ENCODE measurements at places on chromosomes 16 and 17.

- no peak for DNase-seq
Measured at GRCh38 chr17:43992641-43993040, 11.8 kb upstream of the NAGS start.

GRCh38 chr17:4834681-4835020 lies 1.5 kb downstream of the MINK1 start:
- DNase-seq: no peak

DNA sequence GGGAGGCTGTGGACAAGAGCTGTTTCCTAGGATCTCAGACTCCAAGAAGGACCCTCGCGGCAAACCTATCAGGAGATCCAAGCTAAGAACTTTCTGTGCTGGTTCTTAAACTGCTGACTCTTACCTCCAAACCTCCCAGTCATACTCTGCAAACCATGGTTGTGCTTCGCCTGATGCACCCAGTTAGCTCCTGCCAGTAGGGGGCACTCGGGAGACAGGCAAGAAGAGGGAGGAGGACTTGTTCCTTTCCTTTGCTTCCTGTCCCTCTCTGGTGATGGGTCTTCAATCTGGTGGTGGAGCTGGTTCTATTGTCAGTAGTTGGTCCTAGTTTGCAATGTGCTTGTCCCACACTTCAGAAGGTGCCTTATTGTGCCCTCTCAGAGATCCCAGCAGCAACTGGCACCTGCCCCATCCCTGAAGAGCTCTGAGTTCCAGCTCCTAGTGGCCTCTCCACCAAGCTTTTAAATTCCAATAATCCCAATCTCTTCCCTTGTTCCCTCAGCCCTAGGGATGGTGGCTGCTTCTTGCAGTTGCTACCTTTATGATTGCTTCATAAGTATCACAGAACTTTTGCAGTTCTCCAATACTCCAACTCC lies 113.5 kb upstream of the RPL38 start:
- peak; percentile 26 for DNase-seq

GRCh38 chr16:14669776-14670175 lies 24.3 kb downstream of the PLA2G10 start:
- no peak for DNase-seq

DNA sequence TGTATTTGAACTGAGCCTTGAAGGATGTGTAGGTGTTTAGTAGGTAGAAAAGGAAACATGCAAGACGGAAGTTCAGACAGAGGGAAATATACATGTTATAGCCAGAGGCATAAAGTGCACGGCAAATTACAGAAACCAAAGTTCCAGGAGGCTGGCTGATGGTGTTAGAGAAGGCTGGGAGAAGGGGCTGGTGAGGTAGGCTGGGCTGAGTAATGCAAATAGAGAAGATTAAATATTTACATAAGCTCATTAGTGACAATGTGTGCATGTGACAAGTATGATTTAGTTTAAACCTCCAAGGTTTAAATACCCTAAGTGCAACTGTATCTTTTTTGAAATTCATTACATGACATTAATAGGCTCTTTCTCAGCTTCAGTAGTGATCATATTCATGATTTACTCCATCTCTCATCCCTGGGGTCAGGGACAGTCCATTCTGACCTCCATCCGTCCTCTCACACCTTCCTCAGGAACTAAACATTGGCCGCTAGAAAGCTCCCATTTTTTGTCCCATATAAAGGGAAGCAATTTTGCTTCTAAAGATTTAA lies 399.8 kb upstream of the SALL1 start:
- no peak for DNase-seq

- no peak for DNase-seq
Measured at GRCh38 chr17:37413875-37414519, 7.3 kb downstream of the TADA2A start.

Measured in GM18507 (cell line).